ENCODE measurements at places on chromosomes 1 and 21. TPM values are rescaled to one million over a fixed set of nuclear protein-coding genes. Genes with fewer than 3 reads are reported as not detected.

The TMPRSS15 gene
- not detected for total RNA-seq

GRCh38 chr1:184362876-184363275 lies 24.0 kb upstream of the C1orf21 start:
- no peak overlapping the region for H3K27ac ChIP-seq
- no peak for DNase-seq
- H3K4me1 ChIP-seq, result no peaks in the 10 kb centered on the region
- H3K36me3 ChIP-seq, result no peaks in the 10 kb centered on the region
- H3K27me3 ChIP-seq, result peaks cover 11% of the 10 kb centered on the region

The FCRL2 gene
- total RNA-seq, result not detected

DNA sequence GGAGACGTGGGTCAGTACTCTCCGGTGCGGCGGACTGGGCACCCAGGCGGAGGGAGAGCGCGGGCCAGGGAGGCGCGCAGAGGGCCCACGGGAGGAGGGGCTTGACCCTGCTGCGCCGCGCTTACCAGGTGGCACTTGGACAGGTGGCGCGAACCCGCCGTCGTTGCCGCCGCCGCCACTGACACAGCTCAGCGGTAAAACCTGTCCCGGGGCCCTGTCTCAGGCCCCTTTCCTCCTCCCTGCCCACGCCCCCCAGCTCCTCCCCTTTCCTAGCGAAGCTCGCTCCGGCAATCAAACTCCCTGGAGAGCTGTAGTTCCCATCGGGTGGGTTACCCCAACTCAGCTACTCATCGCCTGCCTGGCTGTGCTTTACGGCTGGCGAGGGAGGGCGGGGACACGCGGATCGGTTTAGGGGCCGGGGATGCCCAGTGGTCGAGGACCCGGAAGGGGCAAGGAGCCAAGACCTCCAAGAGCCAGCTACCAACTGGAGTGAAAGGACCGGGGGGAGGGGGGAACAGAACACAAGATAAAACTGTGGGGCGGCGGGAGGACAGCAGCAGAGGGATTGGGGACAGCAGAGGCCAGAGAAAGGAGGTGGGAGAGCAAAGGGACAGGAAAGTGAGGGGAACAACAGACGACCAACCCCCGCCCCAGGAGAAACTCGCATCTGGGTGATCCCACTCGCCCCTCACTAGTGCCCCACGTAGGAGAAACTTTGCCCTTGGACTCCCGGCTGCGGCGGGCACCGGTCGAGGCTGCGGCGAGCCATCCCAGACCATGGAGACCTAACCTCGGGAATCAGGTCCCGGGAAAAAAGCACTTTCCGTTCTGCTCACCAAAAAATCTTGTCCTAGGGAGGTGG lies 2.9 kb downstream of the GFI1 start:
- peak; percentile 76 for DNase-seq
- peak overlapping the region; percentile 94 for H3K27ac ChIP-seq
- peaks cover 37% of the 10 kb centered on the region for H3K4me1 ChIP-seq
- H3K27me3 ChIP-seq, result no peaks in the 10 kb centered on the region
- peaks cover 47% of the 10 kb centered on the region for H3K36me3 ChIP-seq

The GCSAML gene
- total RNA-seq, result not detected

DNA sequence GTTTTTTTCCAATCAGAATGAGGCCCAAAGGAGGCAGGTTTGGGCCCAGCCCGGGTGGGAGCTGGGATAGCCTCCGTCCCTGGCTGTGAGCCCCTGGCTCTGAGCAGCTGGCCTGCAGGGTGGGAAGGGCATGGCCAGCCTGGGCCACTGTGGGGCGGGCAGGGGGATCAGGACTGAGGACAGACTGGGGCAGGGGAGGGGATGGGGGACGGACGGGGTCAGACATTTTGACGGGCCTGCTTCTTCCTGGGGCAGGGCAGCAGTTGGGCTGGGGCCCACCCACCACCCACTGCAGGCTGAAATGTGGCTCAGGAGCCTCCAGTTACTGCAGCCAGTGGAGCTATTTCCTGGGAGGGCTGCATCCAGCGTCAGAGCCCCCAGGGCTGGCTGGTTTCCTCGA lies 2.5 kb upstream of the SLC6A9 start:
- DNase-seq, result no peak
- no peak overlapping the region for H3K4me3 ChIP-seq
- H3K27me3 ChIP-seq, result no peaks in the 10 kb centered on the region
- H3K36me3 ChIP-seq, result no peaks in the 10 kb centered on the region
